GM12865 (cell line): ENCODE measurements at places on chromosomes 4 and X.

DNA sequence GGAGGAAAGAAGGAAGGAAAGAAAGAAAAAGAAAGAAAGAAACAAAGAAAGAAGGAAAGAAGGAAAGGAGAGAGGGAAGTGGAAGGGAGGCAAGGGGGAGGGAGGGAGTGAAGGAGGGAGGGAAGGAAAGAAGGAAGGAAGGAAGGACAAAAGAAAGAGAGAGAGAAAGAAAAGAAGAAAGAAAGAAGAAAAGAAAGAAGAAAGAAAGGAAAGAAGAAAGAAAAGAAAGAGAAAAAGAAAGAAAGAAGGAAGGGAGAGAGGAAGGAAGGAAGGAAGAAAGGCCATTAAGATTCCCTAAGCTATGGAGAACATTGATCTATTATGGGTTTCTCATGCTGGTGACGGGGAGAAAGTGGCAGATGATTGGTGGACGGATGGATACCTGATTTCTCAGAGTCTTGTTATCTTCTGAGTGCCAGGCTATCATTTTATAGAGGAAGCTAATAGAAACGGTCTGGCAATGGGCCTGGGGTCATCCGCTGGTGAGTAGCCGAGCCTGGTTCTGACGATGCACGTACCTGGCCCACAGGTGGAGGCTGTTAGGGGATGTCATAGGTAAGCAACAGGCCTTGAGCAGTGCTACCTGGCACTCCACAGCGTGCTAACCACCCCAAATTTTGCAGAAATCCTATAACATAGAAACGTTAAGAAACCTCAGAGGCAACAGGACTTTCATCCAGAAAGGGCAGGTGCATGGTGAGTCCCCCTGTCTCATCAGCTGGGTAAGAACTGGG lies 142.9 kb downstream of the SHOX start:
- DNase-seq = no peak

- DNase-seq = no peak
These were observed 4.9 kb downstream of the CPEB2 start for GRCh38 chr4:15007201-15007600.

DNA sequence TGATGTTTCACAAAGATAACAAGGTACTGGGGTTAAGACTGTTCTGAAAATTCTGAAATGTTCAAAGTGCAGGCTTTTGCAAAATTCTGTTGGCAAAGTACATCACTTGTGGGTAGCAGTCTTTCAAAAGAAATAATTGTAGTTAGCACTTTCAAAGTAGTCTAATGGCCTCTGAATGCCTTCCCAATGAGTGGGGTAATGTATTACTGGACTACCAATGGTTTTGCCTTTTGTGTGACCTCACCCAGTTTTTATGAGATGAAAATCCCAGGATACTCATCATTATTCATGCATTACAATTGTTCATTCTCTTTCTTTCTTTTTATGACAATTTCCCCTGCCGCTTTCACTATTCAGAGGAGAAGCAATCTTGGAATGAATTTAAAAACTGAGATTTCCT lies 686.1 kb downstream of the GLUD2 start:
- no peak for DNase-seq

GRCh38 chrX:104315555-104315954 lies 60.8 kb upstream of the ESX1 start:
- no peak for DNase-seq

DNA sequence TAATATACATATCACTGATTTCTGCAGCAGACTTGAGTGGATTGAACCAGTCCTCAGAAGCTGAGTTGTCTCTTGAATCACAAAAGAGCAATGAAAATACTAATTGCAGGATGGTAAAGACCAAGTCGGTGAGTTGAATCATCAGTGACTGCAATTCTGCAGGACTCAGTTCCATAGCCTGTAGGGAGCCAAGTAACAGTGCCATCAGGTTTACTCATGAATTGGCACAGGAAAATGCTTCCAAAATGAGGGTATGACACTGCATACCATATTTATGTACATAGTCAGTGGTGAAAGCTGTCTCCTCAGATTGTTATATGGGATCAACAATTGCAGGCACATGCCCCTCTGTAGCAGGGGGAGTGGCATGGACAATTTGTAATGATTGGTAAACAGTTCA lies 192.8 kb downstream of the CCNG2 start:
- no peak for DNase-seq

DNA sequence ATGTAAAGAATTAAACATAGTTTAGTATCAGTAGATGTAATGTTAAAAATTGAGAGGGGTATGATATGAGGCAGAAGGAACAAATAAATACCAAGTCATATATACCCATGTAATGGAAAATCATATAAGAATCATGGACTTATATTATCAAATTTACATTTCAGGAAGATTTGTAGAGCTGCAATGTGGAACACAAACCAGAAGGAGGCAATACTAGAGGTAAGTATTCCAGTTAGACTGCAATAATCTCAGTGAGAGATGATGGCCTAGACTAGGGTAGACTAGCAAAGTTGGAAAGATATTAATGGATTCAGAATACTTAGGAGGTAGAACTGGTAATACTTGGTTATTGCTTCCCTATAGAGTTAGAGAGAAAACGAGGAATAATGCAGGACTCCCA lies 603.0 kb upstream of the KLHL4 start:
- no peak for DNase-seq

DNA sequence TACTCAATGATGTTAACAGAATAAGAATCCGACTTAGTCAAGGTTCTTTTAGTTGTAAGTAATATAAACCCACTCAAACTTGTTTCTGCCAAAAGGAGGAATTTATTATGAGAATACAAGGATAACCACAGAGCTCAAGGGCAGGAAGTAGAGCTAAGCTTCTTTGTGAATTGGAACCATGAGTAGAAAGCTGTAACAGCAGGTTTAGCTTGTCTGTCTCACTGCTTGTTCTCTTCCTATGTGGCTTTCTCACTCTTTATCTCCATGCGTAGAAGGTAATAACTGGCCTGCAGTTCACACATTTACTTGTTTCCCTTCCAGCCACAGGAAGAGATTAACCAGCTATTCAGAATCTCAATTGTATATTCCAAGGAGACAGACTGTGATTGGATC lies 378.3 kb downstream of the PPP1R2C start:
- DNase-seq = no peak

DNA sequence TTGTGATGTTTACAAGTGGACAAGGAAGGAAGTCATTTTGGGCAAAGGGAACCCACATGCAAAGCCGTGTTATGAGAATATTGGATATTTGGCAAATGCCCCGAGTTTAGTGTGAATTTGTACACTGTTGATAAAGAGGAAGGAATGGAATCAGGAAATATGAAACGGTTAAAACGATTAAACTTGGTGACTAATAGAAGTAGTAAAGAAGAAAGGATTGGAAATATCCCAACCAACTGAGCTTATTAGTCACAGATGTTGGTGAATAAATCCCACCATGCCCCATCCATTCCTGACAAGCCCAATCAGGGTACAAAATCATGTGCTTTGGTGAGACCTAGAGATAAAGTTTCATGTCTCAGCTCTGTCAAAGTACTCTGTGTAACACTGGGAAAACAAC lies 22.0 kb downstream of the ARHGAP24 start:
- DNase-seq = no peak
